ENCODE measurements at places on chromosomes 12 and 14. TPM values are rescaled to one million over a fixed set of nuclear protein-coding genes. Genes with fewer than 3 reads are reported as not detected.

LAG3 gene
- total RNA-seq = 420 TPM

APOF gene
- total RNA-seq = not detected

- H3K4me1 ChIP-seq = no peaks in the 10 kb centered on the region
- H3K4me3 ChIP-seq = no peak overlapping the region
- DNase-seq = no peak
- no peak overlapping the region for H3K27ac ChIP-seq
- H3K27me3 ChIP-seq = no peaks in the 10 kb centered on the region
- H3K36me3 ChIP-seq = peaks cover 2% of the 10 kb centered on the region
These were observed 111.3 kb downstream of the TSHR start for GRCh38 chr14:81066672-81067071.

- H3K27ac ChIP-seq = no peak overlapping the region
- no peak for DNase-seq
- H3K36me3 ChIP-seq = no peaks in the 10 kb centered on the region
- H3K4me3 ChIP-seq = no peak overlapping the region
- no peaks in the 10 kb centered on the region for H3K4me1 ChIP-seq
These were observed 176.7 kb upstream of the DYRK2 start for GRCh38 chr12:67471810-67472209.

TMEM233 gene
- not detected for total RNA-seq

MFAP5 gene
- not detected for total RNA-seq

Data from activated CD8-positive, alpha-beta memory T cell treated with anti-CD3 and anti-CD28 coated beads, Interleukin-2, amount 10 ng/mL, durations not matched to agents 7 days and 5 days (primary cell).